ENCODE measurements at places on chromosomes 1 and 21.

- no peak for DNase-seq
Measured at GRCh38 chr1:115477071-115477470, 139.0 kb upstream of the NGF start.

DNA sequence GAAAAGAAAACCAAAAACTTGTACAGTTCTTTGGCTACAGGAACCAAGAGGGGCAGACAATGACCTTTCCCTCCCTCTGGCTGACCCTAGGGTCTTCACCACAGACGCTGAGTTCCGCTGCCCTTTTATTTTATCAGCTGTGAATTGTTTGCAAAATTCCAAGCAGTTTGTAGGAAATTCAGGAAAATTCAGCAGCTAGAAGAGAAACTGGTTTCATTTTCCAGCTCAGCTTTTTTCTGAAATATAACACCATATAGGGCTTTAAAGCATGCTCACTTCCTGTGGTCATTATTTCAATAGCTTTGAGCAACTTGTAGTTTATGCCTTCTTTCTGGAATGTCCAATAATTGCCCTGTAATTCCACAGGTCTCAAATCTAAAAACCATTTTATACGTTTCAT is 5.5 kb upstream of the PIK3R3 start:
- DNase-seq = no peak

DNA sequence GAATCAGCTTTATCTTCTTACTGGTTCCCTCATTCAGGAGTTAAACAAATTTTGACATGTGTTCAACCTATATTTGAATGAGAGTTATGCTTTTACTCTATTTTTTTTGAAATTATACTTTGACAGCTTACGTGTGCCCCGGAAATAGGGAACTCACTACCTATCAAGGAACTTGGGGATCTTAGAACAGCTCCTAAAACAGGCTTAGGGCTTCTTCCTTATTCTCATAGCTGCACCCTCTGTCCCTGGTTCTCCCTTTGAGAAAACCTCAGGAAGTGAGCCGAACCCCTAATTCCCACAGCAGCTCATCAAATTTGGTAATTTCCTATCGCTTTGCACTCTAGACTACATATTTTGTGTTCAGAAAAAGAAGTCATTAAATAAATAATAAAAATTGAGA is 81.2 kb upstream of the RUNX3 start:
- no peak for DNase-seq

DNA sequence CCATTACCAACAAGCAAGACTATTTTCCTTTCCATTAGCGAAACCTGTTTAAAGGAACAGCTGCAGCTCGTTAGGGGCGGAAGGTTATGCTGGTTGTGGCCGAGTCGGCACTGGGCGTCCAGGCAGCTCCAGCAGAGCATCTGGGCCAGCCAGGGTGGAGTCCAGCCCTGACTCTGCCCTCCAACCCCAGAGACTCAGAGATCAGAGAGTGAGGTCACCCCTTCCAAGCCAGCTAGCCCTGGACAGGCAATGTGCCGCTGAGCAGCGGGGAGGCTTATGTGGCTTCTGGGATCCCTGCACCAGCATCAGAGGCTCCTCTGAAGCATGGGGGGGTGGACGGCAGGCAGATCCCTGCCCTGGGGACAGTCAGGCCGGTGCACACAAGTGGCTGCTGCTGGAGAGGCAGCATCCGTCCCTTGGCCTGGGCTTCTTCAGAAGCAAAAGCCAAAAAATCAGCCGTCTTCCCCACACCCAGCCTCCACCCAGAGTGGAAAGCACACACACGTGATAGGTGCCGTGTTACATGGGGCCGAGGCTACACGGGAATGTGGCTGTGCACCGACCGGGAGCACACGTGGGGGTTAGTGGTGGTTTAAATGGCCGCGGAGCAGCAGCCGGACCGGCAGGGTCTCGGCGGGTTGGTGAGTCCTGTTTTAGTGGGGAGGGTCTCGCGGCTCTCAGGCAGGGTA is 30.1 kb downstream of the SLC66A1 start:
- no peak for DNase-seq

DNA sequence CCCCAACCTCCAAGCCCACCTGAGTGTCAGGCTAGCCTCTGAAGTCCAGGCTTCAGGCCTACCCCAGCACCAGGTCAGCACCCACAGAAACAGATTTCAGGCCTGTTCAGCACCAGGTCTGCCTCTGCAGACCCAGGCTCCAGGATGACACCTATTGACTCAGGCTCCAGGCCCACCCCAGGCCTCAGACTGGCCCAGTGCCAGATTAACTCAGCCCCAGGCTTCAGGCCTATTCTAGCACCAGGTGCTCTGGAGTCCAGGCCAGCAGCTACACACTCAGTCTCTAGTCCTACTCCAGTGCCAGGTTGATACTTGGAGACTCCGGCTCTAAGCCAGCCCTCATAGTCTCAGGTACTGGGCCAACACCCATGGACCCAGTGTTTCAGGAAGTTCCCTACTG is 541.7 kb upstream of the PBX1 start:
- DNase-seq = no peak

DNA sequence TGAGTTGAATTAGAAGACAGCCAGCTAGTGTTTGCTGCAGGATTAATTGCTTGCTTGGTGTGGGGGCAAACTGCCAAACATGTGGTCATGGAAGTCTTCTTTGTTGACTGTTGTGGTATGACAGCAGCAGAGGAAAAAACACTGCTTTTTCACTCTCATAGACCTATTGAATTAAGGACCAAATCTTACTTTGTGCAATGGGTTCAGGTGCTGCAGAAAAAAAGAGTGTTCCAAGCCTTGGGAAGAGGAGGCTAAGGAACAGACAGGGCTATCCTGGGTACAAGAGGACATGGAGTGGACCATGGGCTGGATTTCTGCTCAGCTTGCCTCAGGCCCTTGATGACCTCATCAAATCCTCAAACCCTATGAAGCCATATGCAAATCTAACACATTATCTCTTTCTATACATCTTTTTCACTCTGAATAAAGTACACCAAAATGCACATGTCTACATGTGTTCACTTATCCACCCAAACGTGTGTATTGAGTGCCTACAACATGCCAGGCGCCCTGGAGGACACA is 61.5 kb downstream of the SIPA1L2 start:
- no peak for DNase-seq

- peak; percentile 100 for DNase-seq
Measured at GRCh38 chr1:226662642-226663326, 76.3 kb downstream of the ITPKB start.

DNA sequence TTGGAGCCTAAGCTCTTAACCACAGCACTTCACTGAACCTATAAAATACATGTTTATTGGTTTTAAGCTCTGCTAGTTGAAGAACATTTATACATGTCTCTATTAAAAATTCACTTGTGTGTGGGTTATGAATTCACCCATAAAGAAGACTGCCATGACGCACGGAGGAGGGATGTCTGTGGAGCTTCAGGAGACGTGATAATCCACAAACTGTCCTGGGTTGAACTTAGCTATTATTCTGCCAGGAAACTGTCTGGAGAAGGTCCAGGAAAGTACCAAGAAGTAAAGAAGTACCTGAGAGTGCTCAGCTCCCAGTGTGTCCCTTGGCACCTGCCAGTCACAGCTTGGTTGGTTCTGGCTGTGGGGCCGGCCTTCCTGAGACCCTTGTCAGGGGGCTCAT is 56.3 kb downstream of the DDR2 start:
- no peak for DNase-seq

- no peak for DNase-seq
Measured at GRCh38 chr1:111842411-111842810, 86.7 kb downstream of the DDX20 start.

DNA sequence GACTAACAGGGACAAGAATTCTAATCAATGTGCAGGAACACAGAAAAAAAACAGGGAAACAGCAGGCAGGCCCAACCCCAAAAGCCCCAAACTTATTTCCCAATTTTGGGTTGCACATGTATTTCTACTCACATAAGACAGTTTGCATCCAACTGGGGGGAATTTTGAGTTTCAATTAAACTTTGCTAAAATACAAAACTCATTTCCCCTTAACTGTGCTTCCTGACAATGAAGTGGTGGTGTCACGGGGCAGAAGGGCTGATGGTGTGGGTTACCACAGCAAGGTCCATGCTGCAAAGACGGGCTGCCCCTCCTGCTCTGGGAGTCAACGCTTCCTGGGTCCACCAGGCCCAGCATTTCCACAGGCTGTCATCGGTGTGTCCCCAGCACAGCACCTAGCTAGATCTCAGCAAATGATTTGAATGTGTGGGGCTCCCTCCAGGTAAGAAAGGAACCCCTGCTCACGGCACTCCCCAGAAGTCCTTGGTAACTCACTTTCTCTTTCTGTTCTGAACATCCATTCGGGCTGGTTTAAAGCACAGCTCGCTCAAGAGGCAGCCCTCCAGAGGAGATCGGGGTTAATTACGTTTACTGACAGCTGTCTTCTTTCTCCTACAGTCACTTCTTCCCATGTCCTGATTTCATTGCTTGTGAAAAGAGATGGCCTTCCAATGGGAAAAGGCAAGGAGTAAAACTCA is 27.4 kb downstream of the HIVEP3 start:
- peak; percentile 73 for DNase-seq

DNA sequence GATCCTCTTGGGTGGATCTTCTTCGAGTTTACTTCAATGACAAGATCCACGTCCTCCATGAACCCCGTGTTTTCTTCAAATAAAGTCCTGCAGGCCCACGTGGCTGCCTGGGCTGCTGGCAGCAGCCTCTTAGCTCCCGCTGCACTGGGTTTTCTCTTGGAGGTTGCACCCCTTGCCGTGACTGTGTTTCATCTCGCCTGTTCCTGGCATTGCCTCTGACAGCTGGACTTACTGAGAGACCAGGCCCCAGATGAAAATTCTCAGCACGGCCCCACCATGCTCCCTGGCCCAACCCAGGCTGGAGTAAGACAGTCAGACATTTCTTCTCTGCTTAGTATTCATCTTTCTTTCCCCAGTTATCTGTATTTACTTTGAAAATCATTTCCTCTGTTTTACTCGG is 274.8 kb upstream of the RUNX1 start:
- no peak for DNase-seq

DNA sequence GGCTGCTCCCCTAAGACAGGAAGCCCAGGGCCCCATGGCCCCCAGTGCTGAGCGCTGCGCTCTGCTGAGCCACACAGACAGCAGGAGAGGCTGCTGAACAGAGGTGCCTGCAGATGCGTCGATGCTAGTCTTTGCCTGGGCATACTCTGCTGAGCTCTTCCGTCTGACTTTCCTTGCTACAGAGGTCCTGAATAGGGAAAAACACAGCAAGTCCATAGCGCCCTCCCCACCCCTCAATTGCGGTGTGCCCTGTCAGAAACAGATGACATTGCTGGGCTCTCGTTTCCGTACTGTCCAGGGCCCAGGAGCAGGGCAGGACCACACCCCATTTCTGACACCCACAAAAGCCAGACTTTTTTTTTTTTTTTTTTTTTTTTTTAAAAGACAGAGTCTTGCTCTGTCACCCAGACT is 252.5 kb downstream of the SDCCAG8 start:
- DNase-seq = no peak

DNA sequence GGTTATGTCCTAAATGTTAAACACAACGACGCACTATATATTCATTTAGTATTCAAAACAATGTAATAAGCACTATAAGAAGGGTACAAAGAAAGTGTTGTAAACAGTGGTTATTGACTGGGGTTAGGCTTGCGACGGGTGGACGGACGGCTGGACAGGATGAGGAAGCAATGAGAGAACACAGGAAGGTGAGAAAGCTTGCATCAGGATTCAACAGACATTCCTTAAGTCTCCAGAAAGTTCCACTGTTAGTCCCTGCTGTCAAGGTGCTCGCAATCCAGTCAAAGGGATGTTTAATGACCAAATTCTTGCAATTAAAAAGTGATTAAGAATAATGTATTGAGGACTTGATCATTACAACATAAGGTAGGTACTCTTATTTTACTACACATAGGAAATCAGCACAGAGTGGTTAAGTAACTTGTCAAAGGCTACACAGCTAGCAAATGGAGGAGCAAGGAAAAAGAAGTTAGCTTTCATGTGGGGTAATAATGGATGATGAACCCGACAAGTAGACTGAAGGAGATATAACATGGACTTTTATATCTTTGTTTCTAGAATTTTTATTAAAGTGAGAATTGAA is 994 bp upstream of the ACBD6 start:
- no peak for DNase-seq

DNA sequence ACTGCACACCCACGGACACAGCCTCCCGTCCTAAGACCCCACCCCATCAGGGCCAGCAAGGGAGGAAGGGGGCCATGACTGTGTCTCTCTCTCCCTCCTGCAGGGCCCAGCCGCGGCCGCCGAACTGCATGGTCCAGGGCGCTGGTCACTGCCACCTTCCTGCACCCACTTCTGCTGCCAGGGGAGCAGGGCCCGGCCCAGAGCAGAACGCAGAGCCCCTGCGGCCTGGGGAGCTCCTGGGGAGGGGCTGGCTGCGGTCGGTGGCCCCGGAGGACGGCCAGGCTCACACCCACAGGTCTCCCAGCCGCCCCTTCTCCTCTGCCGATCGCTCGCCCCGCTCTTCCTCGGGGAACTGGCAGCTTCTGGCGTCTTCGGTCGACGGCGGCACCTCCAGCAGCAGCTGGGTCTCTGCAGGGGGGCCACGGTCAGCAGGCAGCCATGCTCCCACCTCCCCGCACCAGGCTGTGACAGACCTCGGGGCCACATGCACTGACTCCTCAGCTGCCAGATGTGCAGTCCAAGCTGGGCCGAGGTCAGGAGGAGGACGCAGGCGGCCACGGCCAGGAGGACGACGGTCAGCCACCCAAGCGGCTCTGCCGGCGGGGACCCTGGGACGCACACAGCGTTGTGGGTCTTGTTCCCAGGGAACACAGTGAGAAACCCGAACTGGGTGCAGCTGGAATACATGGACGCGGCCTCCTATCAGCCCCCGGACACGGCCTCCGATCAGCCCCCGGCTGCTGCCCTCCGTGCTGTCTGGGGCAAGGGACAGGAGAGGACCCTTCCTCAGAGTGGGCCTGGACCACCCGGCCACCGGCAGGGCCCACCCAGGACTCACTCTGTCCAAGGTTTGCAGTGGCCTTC is 2.6 kb downstream of the TNFRSF18 start:
- DNase-seq = no peak

GRCh38 chr1:228279011-228279721 is 71.3 kb downstream of the OBSCN start:
- DNase-seq = no peak

DNA sequence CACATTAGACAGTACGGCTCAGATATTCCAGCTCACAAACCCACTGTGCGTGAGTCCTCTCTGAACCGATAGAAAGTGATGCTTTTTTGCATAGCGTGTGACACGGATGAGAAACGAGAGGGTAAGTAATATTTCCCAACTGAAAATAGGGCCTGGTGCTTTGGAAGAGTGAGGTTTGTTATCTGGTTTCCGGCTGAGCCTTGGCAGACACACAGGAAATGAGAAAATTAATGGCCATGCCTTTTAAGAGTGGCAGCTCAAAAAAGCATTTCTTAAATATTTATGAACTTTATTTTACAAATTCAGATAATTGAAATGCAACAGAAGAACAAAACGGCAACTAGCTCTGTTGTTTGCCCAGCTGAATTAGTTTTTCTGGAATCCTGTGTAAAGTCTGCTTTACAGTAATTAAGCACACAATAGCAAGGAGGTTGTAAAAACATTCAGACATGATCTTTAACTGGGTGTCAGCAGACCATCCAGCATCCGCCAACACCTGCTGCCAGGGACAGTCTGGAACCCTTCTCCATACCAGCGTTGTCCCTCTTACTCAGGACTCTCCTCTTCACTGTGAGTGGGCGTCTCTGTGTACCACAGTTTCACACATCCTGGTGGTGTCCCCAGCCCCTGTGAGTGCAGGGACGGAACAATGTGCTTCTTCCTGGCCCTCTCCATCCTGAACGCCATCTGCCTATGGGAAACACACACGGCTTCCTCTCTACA is 155.4 kb downstream of the PGBD5 start:
- no peak for DNase-seq

- DNase-seq = no peak
Measured at GRCh38 chr1:170307426-170307825, 161.7 kb downstream of the NTMT2 start.
